ENCODE measurements at places on chromosomes 5 and 9.

- no peak for DNase-seq
These were observed 40.2 kb downstream of the SPEF2 start for GRCh38 chr5:35657877-35658276.

DNA sequence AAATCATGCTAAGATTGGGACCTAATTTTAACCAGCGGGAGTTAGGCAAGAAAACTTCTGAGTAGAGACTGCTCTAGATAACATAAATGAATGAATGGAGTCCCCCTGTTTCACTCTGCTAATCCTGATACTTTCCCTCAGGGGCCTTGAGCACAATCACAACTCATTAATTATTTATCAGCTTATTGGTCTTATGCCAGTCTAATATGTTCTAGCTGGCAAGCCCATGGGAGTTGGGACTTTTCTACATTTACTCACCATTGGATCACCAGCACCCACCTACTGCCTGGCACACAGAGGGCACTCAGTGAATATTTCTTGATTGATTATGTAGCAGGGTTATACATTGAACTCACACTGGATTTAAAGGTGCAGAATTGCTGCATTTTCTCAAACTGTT lies 13.5 kb upstream of the TMED7 start:
- no peak for DNase-seq

GRCh38 chr5:124639095-124639665 lies 107.3 kb downstream of the ZNF608 start:
- DNase-seq, result no peak

DNA sequence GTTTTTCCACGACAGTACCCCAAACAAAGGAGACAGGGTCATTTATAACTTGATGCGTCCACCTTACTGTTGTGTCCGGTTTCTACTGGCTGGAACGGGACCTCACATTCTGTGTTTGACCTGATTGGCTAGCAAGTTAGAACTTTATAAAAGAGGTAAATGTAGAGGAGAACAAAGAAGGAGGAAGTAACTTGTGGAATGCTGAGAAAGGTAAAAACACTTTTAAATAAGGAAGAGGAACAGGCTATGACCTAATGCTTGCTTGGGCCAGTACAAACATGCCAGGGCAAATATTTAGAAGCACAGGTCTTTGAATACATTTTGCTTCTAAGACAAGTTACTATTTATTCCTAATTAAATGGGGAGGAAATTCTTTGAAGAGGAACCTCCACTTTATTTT lies 251.6 kb downstream of the KIAA0825 start:
- DNase-seq, result no peak
